Heart right ventricle (tissue), 16 donors: ENCODE measurements at places on chromosomes 2 and 18. TPM values are rescaled to one million over a fixed set of nuclear protein-coding genes. Genes with fewer than 3 reads are reported as not detected.

- no peak for DNase-seq
Observed at GRCh38 chr2:182937870-182938269, 71.4 kb upstream of the FRZB start.

- no peak for DNase-seq
Observed at GRCh38 chr2:148989882-148990493, 48.5 kb upstream of the LYPD6B start.

GRCh38 chr18:52403291-52404021 is 63.5 kb downstream of the DCC start:
- no peak for DNase-seq

The ANTXR1 gene
- 8.9 TPM for polyA plus RNA-seq

The SLC5A7 gene
- 0.07 TPM for polyA plus RNA-seq
